ENCODE measurements at places on chromosomes 2 and 18. TPM values are rescaled to one million over a fixed set of nuclear protein-coding genes. Genes with fewer than 3 reads are reported as not detected.

MROH2A gene
- not detected for total RNA-seq

LIMS4 gene
- total RNA-seq, result 5.9 TPM

RGPD3 gene
- 0.13 TPM for total RNA-seq

ZDBF2 gene
- total RNA-seq, result 16.4 TPM

HAAO gene
- 2.5 TPM for total RNA-seq
